ENCODE measurements at places on chromosomes 2 and 18. TPM values are rescaled to one million over a fixed set of nuclear protein-coding genes. Genes with fewer than 3 reads are reported as not detected.

DNA sequence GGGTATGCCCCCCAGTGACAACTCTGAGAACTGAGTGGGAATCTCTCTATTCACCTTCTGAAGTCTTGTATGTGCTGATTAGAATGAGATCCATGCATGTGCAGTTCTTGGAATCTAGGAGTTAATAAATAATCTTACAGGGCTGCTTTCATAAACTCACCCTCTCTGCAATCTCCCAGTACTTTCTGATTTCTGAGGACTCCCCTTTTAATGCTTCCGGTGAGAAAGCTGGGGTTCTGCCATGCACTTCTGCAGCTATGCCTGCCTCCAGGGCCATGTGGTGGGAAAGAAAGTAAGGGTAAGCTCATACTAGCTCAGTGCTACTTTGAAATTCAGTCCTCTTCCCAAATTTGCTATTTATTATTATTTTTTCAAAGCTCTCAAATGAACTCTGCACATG is 432.9 kb downstream of the MTX2 start:
- no peak overlapping the region for H3K27ac ChIP-seq
- H3K4me1 ChIP-seq = no peaks in the 10 kb centered on the region
- H3K36me3 ChIP-seq = no peaks in the 10 kb centered on the region
- no peak for DNase-seq
- 0 out of 2 replicates have a peak, but pooled peaks cover 9% of the 10 kb centered on the region for H3K27me3 ChIP-seq

GRCh38 chr2:98778151-98778550 is 47.2 kb upstream of the MGAT4A start:
- H3K36me3 ChIP-seq = no peaks in the 10 kb centered on the region
- no peaks in the 10 kb centered on the region for H3K4me1 ChIP-seq
- no peak overlapping the region for H3K4me3 ChIP-seq
- H3K27me3 ChIP-seq = no peaks in the 10 kb centered on the region

DNA sequence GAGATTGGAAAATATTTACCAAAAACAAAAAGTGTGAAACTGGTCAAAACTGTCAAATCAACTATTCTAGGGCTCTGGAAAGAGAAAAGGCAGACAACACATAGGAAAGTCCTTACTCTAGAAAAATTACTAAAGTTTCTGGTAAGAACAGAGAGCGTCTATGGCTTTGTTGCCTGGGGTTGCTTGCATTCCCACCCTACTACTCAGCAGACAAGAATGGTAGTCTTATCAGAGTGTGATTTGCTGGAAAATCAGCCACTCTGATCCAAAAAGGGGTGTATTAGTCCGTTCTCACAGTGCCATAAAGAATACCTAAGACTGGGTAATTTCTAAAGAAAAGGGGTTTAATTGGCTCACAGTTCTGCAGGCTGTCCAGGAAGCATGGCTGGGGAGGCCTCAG is 50.3 kb upstream of the CDH20 start:
- DNase-seq = no peak
- H3K4me1 ChIP-seq = no peaks in the 10 kb centered on the region
- H3K36me3 ChIP-seq = no peaks in the 10 kb centered on the region
- no peaks in the 10 kb centered on the region for H3K27me3 ChIP-seq

Gene TPO
- total RNA-seq = not detected

Gene IL1R1
- total RNA-seq = 12.7 TPM

GRCh38 chr2:174785481-174785880 is 21.2 kb upstream of the CHRNA1 start:
- DNase-seq = no peak
- no peaks in the 10 kb centered on the region for H3K27me3 ChIP-seq
- H3K4me1 ChIP-seq = peaks cover 44% of the 10 kb centered on the region
- H3K4me3 ChIP-seq = no peak overlapping the region
- peak overlapping the region; percentile 97 for H3K27ac ChIP-seq

- H3K4me3 ChIP-seq = no peak overlapping the region
- peaks cover 52% of the 10 kb centered on the region for H3K4me1 ChIP-seq
- H3K27me3 ChIP-seq = no peaks in the 10 kb centered on the region
- H3K36me3 ChIP-seq = no peaks in the 10 kb centered on the region
- DNase-seq = no peak
- no peak overlapping the region for H3K27ac ChIP-seq
These were observed 43.4 kb downstream of the BCL2L11 start for GRCh38 chr2:111164078-111164477.

DNA sequence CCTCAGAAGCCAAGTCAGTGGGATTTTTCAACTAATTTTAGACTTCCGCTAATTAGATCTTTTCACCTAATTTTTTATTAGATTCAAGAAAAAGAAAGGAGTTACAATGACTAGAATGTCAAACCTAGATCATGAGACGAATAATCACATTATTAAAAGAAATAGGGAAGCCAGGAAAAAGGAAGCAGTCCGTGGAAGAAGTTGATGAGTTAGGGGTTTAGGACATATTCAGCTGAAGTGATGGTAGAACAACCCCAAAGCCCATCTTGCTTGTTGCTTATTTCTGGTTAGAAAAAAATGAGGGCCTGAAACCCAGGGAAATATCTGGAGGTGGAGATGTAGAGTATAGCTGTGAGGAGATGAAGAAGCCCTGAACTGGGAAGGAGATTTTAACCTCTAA is 8.0 kb downstream of the KLF7 start:
- H3K27ac ChIP-seq = no peak overlapping the region
- no peak for DNase-seq
- no peaks in the 10 kb centered on the region for H3K27me3 ChIP-seq
- H3K4me1 ChIP-seq = peaks cover 80% of the 10 kb centered on the region

DNA sequence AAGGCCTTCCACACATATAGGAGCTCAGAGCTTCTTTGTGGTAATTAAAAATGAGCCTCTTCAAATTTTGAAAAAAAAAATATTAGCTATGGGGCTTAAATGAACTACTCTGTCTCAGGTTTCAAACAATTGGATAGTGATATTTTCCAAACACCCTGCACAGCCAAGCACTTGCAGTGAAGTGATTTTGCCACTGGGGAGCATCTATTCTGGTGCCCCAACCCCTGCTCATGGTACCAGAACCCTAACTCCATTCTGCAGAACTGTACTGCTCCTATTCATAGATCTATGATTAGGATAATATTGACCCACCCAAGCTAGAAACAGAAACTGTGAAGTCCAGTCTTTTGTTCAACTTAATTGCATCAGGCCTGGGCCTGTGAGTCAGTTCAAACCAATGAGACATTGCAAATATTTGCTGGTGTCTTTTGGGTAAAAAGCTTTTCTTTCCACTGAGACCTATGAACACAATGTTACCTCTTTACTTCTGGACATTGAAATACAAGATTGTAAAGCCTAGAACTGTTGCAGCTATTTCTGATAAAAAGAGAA is 324.0 kb downstream of the GALNT13 start:
- no peak overlapping the region for H3K27ac ChIP-seq
- no peak for DNase-seq
- H3K36me3 ChIP-seq = no peaks in the 10 kb centered on the region
- H3K4me1 ChIP-seq = no peaks in the 10 kb centered on the region
- no peak overlapping the region for H3K4me3 ChIP-seq

DNA sequence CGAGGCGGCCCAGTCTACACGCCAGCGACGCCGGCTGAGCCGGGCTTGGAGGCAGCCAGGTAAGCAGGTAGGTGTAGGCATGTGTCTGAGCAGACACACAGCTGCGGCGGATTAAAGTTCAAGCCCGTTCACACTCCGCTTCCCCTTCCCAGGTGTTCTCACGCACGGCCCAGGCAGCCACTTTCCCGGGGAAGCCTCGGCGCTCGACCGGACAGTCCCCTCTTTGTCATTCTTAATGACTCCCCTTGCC is 367 bp downstream of the TGFA start:
- peak overlapping the region; percentile 33 for H3K4me3 ChIP-seq
- peaks cover 15% of the 10 kb centered on the region for H3K4me1 ChIP-seq
- no peak for DNase-seq
- no peak overlapping the region for H3K27ac ChIP-seq
- peaks cover 55% of the 10 kb centered on the region for H3K27me3 ChIP-seq

Gene TXNL4A
- 190 TPM for total RNA-seq

GRCh38 chr2:99140860-99141109 is 722 bp upstream of the C2orf15 start:
- H3K4me3 ChIP-seq = peak overlapping the region; percentile 55
- H3K27me3 ChIP-seq = peaks cover 3% of the 10 kb centered on the region
- H3K4me1 ChIP-seq = peaks cover 7% of the 10 kb centered on the region

- no peaks in the 10 kb centered on the region for H3K36me3 ChIP-seq
- no peak overlapping the region for H3K27ac ChIP-seq
- DNase-seq = no peak
- H3K4me1 ChIP-seq = 0 out of 2 replicates have a peak, but pooled peaks cover 2% of the 10 kb centered on the region
- no peaks in the 10 kb centered on the region for H3K27me3 ChIP-seq
These were observed 15.9 kb downstream of the LYPD6 start for GRCh38 chr2:149346272-149346671.

GRCh38 chr2:11343650-11344341 is 640 bp downstream of the ROCK2 start:
- H3K36me3 ChIP-seq = peaks cover 13% of the 10 kb centered on the region
- peak overlapping the region; percentile 98 for H3K4me3 ChIP-seq
- DNase-seq = peak; percentile 67
- peaks cover 25% of the 10 kb centered on the region for H3K4me1 ChIP-seq
- no peaks in the 10 kb centered on the region for H3K27me3 ChIP-seq

DNA sequence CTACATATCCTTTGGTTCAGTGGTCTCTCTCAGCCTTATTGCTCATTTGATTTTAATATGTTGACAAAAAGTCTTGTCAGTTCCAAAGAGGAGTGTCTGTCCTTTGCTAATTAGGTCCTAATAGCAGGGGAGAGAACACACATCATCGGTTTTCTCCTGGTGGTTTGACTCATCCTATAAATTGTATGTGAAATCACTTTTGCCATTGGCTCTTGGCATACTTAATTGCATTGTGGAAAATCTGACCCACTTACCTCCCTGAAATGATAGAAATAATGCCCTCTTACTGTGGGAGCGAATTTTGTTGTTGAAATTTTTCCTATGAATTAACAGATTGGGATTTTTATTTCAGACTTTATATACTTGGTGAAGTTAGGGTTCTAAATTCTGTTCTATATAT is 58.3 kb downstream of the MTCL1 start:
- H3K27ac ChIP-seq = no peak overlapping the region
- no peak for DNase-seq
- H3K4me1 ChIP-seq = peaks cover under 1% of the 10 kb centered on the region
- H3K36me3 ChIP-seq = peaks cover 75% of the 10 kb centered on the region
- no peak overlapping the region for H3K4me3 ChIP-seq

Gene DQX1
- total RNA-seq = not detected

GRCh38 chr18:79971211-79971952 is 6.9 kb downstream of the HSBP1L1 start:
- DNase-seq = no peak
- H3K27me3 ChIP-seq = no peaks in the 10 kb centered on the region
- H3K36me3 ChIP-seq = peaks cover 69% of the 10 kb centered on the region
- H3K4me1 ChIP-seq = peaks cover 14% of the 10 kb centered on the region
- no peak overlapping the region for H3K27ac ChIP-seq

DNA sequence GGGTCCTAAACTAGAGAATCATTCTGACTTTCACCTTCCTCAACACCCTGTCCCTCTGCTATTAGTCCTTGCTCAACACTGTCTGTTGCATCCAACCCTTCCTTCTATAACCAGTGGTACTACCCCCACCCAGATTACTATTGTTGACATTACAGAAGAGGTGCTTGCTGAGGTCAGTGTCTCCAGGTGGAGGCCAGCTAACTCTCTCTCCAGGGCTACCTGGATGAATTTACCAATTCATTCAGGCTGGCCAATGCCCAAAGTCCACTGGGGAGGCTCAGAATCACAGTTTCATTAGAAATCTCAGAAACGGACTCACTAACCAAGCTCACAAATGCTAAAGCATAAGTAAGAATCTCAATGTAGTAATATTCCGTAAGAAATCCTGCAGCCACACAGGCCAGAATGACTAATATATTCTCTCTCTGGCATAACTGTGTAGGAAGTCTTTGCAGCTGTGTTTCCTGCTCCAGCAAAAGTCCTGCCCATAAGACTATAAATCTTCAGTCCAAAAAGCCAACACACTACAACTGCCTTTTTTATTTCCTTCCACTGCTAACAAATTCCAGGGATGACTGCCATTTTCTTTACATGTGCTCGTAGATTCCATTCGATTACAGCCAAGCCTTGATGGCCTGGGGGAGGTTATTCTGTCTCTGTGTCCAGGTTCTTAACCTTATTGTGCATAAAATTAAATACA is 10.0 kb upstream of the TTR start:
- DNase-seq = no peak
- H3K27me3 ChIP-seq = no peaks in the 10 kb centered on the region
- no peaks in the 10 kb centered on the region for H3K36me3 ChIP-seq
- no peaks in the 10 kb centered on the region for H3K4me1 ChIP-seq

GRCh38 chr2:96869822-96870625 is at the start of gene SEMA4C:
Gene SEMA4C (minus strand): TSS chr2:96870080. CDS start chr2:96867886, 2,194 bp downstream.
- peak; percentile 26 for DNase-seq
- H3K4me1 ChIP-seq = peaks cover 24% of the 10 kb centered on the region
- peaks cover 4% of the 10 kb centered on the region for H3K27me3 ChIP-seq

Gene RGPD8
- 5.5 TPM for total RNA-seq

DNA sequence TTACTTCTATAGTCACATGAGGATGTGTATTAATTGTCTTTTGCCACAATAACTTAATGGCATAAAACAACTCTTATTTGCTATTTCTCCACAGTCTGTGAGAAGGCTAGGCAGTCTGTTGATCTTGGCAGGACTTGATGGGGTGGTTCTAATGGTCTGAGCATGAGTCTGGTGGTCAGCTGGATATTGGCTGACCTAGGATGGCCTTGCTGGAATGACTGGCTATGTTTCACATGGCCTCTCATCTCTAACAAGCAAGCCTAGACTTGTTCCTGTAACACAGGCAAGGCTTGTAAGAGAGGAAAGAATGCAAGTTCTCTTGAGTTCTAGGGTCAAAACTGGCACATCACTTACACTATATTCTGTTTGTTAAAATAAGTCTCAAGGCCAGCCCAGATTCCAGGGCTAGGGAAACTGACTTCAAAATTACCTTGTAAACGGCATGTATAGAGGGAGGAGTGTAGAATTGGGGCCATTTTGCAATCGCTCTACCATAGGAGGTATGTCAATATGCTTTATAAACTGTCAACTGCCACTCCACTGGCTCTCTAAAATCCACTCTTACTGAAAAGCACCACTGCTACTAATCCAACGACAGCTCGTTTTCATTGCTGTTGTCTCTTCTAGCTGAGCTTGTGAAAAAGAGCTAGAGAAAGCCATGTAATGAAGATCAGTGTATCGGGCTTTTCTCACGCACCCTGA is 325.0 kb upstream of the PKDCC start:
- no peak overlapping the region for H3K27ac ChIP-seq
- no peaks in the 10 kb centered on the region for H3K27me3 ChIP-seq
- no peaks in the 10 kb centered on the region for H3K36me3 ChIP-seq

DNA sequence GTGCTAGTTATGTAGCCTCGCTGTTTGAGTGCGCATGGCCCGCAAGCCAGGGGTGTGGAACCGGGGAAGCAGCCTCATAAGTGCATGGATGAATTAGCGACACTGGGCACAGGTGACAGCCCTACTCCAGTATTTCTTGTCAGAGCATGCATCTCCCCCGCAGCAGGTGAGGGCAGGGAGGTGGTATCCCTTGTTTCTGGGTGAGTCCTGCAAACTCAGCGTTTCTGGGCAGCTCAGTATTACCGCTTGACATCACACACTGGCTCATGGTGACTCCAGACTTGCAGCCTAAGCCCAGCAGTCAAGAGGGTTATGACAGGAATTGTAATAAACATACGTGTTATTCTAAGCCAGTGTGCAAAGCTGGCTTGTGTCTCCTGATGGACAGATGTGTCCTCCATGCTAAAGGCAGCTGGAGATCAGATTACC is 2.5 kb downstream of the CABLES1 start:
- H3K27ac ChIP-seq = no peak overlapping the region
- no peak overlapping the region for H3K4me3 ChIP-seq
- H3K36me3 ChIP-seq = peaks cover 4% of the 10 kb centered on the region
- H3K27me3 ChIP-seq = no peaks in the 10 kb centered on the region
- no peak for DNase-seq
- H3K4me1 ChIP-seq = peaks cover 23% of the 10 kb centered on the region
